ENCODE measurements at places on chromosomes 16 and 17.

- no peak for DNase-seq
These were observed 47.1 kb downstream of the SRCIN1 start for GRCh38 chr17:38558728-38559050.

DNA sequence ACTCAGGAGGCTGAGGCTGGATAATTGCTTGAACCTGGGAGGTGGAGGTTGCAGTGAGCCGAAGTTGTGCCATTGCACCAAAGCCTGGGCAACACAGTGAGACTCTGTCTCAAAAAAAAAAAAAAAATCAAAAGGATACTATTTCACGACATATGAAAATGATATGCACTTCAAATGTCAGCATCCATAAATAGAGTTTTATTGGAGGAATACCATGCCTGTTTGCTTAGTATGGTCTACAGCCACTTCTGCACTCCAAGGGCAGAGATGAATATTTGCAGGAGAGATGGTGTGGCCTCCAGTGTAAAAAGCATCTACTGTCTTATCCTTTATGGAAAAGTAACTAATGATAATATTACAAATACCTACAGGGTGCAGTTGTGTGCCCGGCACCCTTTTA, 27.2 kb downstream of the ABCC6 start:
- no peak for DNase-seq

- no peak for DNase-seq
These were observed 12.6 kb upstream of the MRPL38 start for GRCh38 chr17:75917141-75917916.

GRCh38 chr16:66529475-66529874, 20.4 kb downstream of the TK2 start:
- no peak for DNase-seq

GRCh38 chr16:73711406-73712080, 585.1 kb upstream of the PSMD7 start:
- DNase-seq, result no peak

GRCh38 chr16:81530814-81531213, 86.2 kb downstream of the CMIP start:
- no peak for DNase-seq

- DNase-seq, result no peak
These were observed 37.9 kb upstream of the TRAP1 start for GRCh38 chr16:3755249-3755648.

DNA sequence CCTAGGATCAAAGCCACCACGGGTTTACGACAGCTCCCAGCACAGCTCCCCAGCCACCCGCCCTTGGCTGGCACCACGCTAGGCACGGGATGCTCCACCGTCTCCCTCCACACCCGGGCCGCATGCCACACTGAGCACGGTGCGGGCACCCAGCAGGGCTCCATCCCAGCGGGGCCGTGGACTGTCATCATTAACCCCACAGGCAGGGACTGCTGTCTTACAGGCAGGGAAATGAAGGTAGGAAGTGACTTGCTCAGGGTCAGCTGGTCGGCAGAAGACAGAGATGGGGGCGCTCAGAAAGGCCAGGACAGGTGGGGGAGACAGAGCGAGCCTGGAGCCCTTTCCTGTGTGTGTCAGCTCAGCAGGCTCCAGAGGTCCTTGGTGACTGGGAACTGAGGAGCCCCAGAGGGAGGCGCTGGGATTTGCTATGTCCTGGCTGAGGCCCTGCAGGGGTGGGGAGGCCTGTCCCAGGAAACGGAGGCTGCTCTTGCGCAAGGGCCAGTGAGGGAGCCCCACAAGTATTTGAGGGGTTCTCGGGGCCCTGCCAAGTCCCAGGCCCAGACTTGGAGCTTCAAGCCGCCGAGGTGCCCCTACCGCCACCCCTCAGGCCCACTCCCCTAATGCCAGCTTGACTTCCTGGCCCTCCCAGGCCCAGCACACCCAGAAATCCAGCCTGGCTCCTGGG, 3.2 kb downstream of the UBALD1 start:
- no peak for DNase-seq

- DNase-seq, result no peak
These were observed 45.0 kb downstream of the TEX2 start for GRCh38 chr17:64218066-64218465.

GRCh38 chr16:81669473-81670350, 109.4 kb upstream of the PLCG2 start:
- DNase-seq, result no peak

- DNase-seq, result no peak
These were observed 29.1 kb downstream of the AKAP1 start for GRCh38 chr17:57114085-57114673.

GRCh38 chr17:58388302-58389190, 28.8 kb downstream of the RNF43 start:
- DNase-seq, result no peak

DNA sequence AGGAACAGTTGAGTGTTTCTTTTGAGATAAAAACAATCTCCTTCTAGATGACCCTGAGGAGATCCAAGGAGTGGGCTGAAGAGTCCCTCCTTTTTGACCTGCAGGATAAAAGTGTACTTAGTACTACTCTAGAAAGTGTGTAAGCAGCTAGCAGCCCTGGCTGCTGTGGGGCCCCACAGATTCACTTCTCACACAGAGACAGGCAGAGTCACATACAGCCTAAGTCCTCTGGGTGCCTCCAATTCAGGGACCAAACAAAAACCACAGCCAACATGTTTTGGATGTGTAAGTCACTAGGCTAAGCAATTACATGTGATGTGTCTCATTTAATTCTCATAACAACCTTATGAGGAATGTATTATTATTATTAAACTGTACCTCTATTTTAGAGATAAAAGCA, 97.1 kb downstream of the TMEM100 start:
- DNase-seq, result no peak

- DNase-seq, result no peak
These were observed 23.9 kb downstream of the NLRC5 start for GRCh38 chr16:57013229-57013628.

- DNase-seq, result no peak
These were observed 114.0 kb upstream of the SDK2 start for GRCh38 chr17:73758245-73758644.

- no peak for DNase-seq
These were observed 4.0 kb downstream of the ALDH3A2 start for GRCh38 chr17:19652595-19652994.

DNA sequence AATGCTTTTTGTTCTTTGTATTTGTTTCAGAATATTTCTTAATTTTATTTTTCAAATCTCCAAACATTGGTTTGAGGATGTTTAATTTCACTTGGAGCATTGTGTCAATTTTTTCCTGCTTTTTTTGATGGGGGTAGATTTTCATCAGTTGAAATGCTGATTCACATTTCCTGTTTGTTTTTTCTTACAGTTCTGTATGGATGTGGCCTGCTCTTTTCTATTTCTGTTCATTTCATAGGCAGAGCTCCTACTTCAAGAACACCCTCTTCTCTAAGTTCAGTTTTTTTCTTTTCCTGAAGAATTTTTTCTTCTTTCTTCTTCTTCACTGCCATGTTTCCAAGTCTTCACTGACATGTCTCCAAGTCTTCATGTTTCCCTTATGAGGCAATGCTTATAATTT, 8.8 kb downstream of the MBTD1 start:
- no peak for DNase-seq

DNA sequence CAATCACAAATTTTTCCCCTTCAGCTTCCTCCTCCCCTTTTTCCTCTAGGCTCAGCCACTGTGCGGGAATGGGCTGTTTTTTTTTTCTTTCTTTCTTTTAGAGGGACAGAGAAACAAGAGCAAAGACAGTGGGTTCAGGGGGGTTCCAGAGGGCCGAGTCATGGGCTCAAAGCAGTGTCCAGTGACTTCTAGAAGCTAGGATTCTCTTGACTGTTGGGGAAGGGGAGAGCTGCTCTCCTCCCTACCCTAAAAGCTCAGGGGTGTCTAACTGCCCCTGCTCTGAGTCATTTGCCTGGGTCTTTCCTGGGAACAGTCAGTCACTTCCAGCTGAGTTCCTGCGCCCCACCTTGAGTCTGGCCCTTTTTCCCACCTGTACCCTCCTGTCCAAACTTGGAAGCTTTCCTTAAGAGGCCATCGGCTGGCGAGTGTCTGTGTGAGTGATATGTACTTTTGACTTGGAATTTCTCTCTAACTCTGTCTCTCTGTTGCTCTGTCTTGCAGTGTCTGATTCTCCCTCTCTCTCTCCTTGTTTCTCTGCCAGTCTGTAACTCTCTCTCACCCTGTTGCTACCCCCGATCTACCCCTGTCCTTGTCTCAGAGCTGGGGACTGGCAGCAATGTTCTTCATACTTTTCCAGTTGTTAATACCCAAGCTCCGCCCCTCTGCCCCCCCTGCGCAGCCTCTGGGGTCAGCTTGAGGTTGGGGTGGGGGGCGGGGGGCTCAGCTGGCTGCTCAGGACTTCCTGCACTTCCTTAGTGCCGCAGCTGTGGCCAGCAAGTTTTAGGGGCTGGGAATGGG, 2.4 kb downstream of the THRA start:
- DNase-seq, result no peak

DNA sequence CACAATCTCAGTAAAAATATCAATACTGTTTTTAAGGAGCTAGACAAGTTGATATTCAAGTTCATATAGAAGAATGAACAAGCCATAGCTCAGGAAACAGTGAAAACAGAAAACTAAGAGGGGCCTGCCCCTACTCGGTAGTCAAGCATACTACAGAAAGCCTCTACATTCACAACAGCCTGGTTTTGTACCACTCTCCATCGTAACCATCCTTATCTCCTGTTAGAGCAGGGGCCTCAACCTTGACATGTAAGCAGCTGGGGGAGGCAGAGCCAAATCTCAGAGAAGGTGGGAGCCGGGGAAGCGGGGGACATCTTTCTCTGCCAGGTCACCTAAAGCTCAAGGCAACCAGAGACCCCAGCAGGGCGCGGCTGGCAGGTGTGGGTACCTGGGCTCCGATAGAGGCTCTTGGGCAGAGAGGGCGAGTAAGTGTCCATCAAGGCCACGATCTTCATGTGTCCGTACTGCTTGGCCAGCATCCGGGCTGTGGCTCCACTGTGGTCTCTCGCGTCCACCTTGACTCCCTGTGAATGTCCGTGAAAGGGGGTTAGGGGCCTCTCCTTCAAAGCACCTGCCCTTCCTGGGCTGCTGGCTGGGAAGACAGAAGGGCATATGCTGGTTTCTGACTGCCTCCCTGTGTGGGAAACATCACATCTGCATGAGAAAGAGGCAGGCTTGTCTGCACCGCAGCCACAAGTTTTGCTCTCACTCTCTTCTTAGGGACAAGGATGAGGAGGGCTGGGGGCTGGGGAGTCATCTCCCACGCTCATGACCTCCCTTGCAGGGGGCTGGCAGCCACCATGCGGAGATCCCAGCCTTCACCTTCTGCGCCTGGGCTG, 20.2 kb downstream of the ANKS3 start:
- no peak for DNase-seq

GRCh38 chr17:75970011-75970523, 8.9 kb downstream of the ACOX1 start:
- no peak for DNase-seq

- DNase-seq, result no peak
These were observed 2.8 kb upstream of the MEAK7 start for GRCh38 chr16:84507011-84507982.

GRCh38 chr17:37310940-37311339, 64.8 kb upstream of the C17orf78 start:
- no peak for DNase-seq

DNA sequence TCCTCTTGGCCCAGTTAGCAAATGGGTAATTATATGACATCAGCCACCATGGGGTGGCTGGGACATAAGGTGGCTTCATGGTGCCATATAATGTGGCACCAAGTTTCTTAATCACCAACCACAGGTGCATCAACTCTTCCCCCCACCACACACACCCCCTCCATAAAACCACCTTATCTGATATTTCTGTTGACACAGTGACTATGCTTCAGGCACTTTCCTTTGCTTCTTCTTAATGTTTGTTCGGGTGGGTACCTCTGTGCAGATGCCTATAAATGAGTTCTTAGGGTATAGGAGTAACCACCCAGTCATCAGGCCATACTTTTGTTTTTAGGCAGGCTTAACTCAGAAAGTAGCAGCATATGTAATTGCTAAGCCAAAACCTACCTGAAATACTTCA, 29.5 kb downstream of the RNF43 start:
- no peak for DNase-seq

DNA sequence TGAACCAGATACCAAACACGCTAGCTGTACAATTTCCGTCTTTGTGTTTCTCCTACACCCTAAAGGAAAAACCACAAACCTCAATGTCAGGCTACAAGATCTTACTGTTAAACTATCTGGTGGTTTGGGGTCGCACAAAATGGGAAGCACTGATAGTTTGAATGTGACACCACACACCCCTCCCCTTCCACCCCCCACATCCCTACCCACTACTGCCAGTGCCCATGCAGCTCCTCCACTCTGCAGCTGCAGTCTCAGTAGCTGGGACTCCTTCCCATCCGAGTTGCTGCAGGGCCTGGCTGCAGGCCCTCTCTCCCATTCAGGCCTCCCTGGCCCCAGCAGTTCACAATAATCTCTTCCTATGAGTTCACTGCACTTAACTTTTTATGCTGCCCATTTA, 18.4 kb downstream of the TRAP1 start:
- peak; percentile 77 for DNase-seq

DNA sequence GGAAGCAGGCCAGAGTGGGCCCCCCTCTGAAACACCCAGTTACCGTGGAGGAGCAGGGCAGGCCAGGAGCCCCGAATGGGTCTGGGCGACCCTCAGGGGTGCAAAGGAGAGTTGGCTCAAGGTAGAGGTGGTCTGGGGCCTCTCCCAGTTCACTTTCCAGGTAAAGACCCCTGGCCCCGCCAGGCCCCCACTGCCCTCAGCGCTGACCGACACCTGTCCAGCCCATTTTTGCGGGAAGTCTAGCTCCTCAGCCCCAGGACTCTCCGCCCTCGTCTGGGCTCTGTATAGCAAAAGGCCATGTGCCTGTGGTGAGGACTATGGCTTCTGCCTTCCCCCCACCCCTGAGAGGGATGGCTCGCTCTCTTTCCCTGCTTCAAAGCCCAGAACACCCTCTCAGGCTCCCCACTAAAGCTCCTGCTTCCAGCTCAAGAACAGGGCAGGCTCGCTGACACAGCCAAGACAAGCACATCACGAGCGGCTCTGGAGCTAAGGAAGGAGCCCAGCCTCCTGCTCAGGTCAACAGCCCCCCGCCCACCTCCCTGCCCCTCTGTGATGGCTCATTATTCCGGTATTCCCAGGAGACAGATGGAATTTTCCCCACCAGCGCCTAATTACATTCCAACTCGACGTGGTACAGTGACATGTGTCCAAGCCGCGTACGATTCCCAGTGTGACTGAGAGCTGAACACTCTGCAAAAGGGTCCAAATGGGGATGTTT, 59.4 kb downstream of the RTN4RL1 start:
- no peak for DNase-seq

DNA sequence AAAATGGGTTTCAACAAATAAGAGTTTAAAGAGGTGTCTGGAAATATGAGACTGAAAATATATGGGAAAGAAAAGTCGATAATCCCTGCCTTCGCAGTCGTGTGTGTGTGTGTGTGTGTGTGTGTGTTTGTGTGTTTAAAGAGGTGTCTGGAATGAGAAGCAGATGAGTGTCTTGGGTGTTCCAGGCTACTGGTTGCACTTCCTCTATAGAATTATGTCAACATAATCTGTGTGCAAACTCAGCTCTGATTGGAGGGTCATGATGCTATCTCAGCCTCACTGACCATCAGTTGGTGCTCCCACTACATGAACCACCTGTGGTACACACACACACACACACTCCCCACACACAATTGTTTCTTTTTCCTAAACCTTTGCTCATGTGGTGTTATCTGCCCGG, 347.3 kb downstream of the NPIPA8 start:
- no peak for DNase-seq

GRCh38 chr17:65966072-65966695, 225.7 kb downstream of the CEP112 start:
- no peak for DNase-seq

GRCh38 chr17:55641676-55642081, 81.0 kb downstream of the TMEM100 start:
- DNase-seq, result peak; percentile 59

GRCh38 chr16:83882163-83882885, 16.6 kb upstream of the MLYCD start:
- DNase-seq, result no peak

- no peak for DNase-seq
These were observed 34.7 kb upstream of the AKAP1 start for GRCh38 chr17:57050306-57050705.
